ENCODE measurements at places on chromosomes 1 and 21.

- no peak for DNase-seq
Observed at GRCh38 chr1:55217226-55217986, 2.2 kb upstream of the USP24 start.

DNA sequence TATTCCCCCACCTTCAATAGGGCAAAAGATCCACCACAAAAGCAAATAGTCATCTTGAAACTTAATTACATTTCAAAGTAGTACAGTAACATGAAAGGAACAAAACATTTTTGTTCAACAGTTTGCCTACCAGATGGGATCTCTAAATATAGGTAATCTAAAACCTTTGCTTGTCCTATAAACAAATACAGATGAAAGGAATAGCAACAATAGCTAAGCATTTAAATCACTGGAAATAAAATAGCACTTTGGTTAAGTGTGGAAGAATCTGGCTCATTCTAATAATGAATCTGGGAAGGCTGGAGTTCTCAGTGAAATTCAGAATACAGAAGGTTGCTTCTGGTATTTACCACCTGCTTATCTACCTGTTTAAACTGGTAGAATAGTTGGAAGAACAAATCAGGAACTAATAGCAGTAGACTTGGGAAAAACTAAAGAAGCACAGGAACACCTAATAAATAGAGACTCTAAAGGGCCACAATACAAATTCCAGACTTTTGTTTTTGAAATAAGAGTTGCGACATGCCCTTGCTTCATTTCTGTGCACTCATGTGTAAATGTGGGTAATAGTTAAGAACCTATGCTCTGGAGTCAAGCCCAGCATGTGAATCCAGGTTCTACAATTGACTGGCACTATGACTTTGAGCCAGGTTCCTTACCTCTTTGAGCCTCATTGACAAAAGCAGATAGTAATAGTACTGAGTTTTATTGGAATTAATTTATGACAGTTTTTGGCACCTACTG is 2.3 kb upstream of the LYPLAL1 start:
- no peak for DNase-seq

GRCh38 chr1:3038113-3038551 is 16.9 kb downstream of the ACTRT2 start:
- DNase-seq: no peak

- DNase-seq: no peak
Observed at GRCh38 chr1:212260557-212261355, 24.5 kb upstream of the PPP2R5A start.

DNA sequence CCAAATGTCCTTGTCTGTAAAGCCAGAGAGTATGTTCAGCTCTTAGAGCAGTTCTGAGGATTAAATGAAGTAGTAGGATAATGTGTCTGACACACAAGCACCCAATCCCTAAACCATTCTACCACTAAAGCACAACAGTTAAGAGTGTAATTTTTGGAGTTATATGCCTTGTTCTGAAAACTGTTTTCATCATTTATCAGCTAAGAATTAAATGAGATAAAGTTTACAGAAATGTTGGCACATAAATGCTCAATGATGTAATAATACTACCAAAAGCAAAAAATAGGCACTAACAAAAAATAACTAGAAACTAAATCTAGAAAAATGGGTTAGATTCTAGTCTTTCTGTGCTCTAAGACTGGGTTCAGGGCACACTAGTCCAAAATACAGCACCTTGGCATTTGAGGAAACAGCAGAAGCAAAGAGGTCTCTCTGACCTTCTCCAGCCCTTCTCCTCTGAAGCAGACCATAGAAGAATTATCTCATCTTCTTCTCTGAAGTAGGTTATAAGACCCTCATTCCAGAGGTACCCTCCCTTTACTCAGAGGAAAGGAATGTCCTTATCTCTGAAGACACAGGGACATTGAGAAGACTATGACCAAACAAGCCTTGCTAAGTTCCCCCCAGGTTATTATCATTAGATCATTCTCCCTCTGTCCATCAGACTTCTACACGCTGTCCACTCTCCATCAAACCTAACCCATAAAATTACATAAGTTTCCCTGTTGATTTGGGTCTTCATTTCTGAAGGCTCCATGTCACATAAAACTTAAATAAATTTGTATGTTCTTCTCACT is 20.6 kb downstream of the ABL2 start:
- no peak for DNase-seq
